Osteoblast (primary cell): ENCODE measurements at places on chromosomes 7 and 10. TPM values are rescaled to one million over a fixed set of nuclear protein-coding genes. Genes with fewer than 3 reads are reported as not detected.

The PCLO gene
- total RNA-seq: under 0.01 and 0.36 TPM in 2 replicates

The MYO3A gene
- not detected in 2 replicates for total RNA-seq

The ARHGEF5 gene
- total RNA-seq: 4.7 and 8.5 TPM in 2 replicates

The CRTAC1 gene
- not detected in 2 replicates for total RNA-seq

The GHRHR gene
- total RNA-seq: not detected in 2 replicates

The ZNF467 gene
- total RNA-seq: not detected in 2 replicates

The FAM131B gene
- total RNA-seq: 1.2 and 1.4 TPM in 2 replicates

The PDCD11 gene
- total RNA-seq: 18.8 and 19.2 TPM in 2 replicates

The CNTNAP2 gene
- total RNA-seq: 7.6 and 10.6 TPM in 2 replicates

The DGKB gene
- total RNA-seq: 0.88 and 1.1 TPM in 2 replicates

The SCART1 gene
- 5.1 and 5.6 TPM in 2 replicates for total RNA-seq

The OPN1SW gene
- total RNA-seq: not detected in 2 replicates

The SPDYE2 gene
- not detected in 2 replicates for total RNA-seq

The POLR2J2 gene
- total RNA-seq: 2.5 and 8.3 TPM in 2 replicates

The P4HA1 gene
- 143 and 220 TPM in 2 replicates for total RNA-seq

The OR2A42 gene
- under 0.01 TPM in 1 of 2 replicates, not detected in the other for total RNA-seq

The COL1A2 gene
- total RNA-seq: 8,305 and 11,912 TPM in 2 replicates

The HABP2 gene
- not detected in 2 replicates for total RNA-seq

The ANKRD1 gene
- total RNA-seq: 27.7 and 52.1 TPM in 2 replicates

The OR13A1 gene
- under 0.01 TPM in 1 of 2 replicates, not detected in the other for total RNA-seq

The CADPS2 gene
- 21.7 and 26.2 TPM in 2 replicates for total RNA-seq

The AKR1D1 gene
- under 0.01 TPM in 1 of 2 replicates, not detected in the other for total RNA-seq

The UPK3BL1 gene
- 4.7 and 13.8 TPM in 2 replicates for total RNA-seq

The SSC4D gene
- 0.88 and 1.1 TPM in 2 replicates for total RNA-seq

The OGDHL gene
- under 0.01 and 0.36 TPM in 2 replicates for total RNA-seq

The LRRC27 gene
- total RNA-seq: 11.2 and 13.4 TPM in 2 replicates

The DLX6 gene
- 1.1 and 2.1 TPM in 2 replicates for total RNA-seq

The CPN1 gene
- not detected in 2 replicates for total RNA-seq

The CYTH3 gene
- total RNA-seq: 89.4 and 94.3 TPM in 2 replicates

The NPTX2 gene
- total RNA-seq: 1.1 and 2.4 TPM in 2 replicates

The CALCR gene
- total RNA-seq: not detected in 2 replicates

The PRKRIP1 gene
- 14.5 and 16.5 TPM in 2 replicates for total RNA-seq
